GM20000 (cell line): ENCODE measurements at places on chromosomes 11 and 22.

DNA sequence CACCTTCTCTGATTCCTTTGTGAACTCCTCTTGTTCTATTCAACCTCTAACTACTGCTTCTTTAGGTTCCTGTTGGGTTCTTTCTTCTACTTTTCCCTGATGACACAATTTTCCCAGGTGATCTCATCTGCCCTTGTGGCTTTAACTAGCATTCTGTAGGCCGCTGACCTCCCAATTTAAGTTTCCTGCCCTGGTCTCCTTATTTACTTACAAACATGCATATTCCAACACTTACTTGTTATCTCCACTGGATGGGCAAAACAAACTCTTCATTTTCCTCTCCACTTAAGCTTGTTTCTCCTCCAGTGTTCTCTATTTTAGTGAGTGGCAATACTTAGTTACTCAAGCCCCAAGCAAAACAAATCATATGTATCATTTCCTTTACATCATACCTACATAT is 734.5 kb downstream of the METTL15 start:
- DNase-seq = no peak

DNA sequence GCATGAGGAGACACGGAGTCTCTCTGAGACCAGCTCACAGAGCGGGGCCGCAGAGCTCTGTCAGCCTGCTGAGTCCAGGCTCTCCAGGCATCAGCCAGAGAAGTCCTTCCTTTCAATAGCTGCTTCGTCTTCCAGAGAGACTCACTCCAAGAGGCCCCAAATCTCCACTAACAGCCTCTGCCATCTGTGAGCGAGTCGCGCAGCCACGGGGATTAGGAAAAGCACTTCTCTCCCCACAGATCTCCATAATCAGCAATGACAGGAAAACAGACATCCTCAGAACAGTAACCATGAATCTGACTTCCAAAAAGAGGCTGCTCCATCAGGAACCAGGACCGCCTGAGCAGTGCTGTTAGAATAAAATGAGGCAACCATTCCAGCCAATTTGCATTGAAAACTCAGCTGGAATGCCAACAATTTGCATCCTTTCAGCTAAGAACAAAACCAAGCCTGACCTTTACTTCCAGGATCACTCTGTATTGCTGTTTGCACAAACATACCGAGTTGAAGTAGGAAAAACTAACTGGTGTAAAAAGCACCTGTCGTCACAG is 65.4 kb downstream of the SMCO4 start:
- no peak for DNase-seq

- no peak for DNase-seq
These were observed 34.7 kb downstream of the GDPD4 start for GRCh38 chr11:77266766-77267165.

DNA sequence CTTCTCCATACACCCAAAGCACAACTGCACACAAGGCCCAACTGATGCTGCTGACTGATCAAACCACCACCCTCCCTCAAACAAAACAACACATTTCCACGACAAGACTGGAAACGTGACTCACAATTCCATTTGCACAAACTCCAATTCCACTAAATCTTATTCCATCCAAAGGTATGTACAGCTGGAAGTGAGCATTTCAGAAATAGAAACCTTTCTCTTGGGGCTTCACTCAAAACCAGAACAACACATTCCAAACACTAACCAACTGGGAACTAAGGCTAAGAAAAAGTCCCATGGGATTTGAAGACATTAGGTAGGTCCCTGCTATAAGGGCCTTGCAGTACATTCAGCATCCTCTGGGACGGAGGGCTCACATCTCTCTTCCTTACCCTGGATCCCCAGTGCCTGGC is 19.6 kb downstream of the MORC2 start:
- DNase-seq = no peak

DNA sequence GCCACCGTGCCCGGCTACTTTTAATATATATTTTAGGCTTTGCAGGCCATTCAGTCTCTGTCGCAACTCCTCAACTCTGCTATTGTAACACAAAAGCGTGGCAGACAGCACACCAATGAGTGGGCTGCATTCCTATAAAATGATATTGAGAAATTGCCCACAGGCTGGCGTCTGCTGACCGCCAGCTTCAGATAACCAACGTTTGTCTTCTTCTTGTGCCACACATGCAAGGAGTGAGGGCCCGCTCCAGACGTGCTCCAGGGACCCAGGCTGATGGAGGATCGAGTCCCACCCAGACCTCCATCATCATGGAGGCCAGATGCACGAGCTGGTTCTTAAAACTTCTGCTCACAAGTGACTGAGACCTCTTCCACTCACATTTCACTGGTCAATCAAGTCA is 35.4 kb upstream of the LINC01488 start:
- DNase-seq = no peak

DNA sequence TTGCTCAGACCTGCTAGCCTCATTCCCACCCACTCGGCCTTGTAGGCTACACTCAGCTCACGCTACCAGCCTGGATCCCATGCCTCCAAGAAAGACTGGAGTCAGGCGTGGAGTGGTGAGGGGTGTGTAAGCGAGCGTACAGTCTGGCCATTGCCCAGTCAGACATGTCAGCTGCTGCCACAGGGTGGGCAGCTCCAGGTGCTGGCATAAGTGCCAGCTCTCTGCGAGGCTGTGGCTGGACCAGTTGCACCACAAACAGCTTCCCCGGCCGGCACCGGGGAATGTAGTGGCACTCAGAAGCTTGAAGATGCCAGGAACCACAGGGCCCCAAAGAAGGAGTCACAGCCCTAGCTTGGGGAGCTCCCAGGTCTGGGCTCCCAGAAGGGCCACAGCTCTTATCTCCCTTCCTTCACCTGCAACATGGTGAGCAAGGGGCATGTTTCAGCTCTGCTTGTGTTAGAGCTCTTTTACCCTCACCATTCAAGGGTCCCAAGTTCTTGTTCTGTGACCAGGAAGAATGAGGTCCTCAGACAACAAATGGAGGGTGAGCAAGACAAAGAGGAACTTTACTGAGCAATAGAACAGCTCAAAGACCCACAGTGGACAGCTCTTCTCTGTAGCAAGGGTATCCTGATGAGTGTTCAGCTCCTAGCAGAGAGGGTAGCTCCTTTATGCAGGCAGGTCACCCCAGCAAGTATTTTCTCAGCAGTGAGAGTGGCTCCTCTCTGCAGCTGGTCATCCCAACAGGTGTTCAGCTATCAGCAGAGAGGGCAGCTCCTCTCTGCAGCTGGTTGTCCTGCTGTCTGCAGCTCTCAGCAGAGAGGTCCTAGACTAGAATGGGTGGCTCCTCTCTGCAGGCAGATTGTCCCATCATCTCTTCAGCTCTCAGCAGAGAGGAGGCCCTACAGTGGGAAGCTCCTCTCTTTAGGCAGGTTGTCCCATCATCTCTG is 6.0 kb downstream of the SBF2 start:
- DNase-seq = no peak

DNA sequence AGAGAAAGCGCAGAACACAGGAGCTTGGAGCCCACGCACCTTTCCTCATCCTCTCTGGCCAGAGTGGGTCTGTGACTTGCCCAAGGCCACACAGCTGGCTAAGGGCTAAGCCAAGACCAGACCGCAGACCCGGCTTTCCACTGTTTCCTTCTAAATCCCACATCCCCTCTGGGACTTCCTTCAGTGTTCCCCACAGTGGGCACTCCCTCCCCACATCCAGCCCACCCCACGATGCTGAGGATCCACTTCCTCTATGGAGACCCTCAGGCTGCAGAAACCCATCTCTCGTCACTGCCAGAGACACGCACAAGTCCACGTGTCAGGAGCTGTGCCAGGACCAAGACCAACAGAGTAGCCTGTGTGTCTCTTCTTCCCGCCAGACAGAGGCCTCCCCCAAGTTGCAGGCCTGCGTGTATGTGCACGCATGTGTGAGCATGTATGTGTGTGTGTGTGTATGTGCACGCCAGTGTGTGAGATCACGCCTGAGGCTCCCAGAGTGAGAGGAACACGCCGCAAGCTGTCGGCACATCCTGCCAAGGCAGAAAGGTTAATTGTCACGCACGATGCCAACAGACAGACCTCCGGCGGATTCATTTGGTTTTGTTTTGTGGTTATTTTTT is 21.6 kb downstream of the PDGFB start:
- no peak for DNase-seq

DNA sequence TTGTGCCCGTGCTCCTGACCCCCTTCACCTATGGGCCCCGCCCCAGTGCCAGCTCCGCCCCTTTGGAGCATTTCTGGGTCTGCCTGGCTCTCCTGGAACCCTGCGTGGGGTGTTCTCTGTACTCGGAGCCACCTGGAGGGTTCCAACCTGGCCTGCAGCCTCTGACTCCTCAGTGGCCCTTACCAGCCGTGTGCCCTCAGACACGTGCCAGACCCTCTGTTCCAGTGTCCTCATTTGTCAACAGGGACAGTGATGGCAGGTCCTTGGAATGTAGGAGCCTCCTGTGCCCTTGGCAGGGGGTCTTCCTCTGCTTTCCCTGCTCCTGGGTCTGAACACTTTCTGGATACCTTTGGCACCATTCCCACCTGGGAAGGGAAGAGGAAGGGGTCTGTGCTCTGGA is 96.4 kb downstream of the CACNA1I start:
- DNase-seq = no peak

- DNase-seq = no peak
These were observed 24.4 kb upstream of the ACR start for GRCh38 chr22:50713571-50714056.

- no peak for DNase-seq
These were observed 210.5 kb downstream of the MN1 start for GRCh38 chr22:27591060-27591459.

DNA sequence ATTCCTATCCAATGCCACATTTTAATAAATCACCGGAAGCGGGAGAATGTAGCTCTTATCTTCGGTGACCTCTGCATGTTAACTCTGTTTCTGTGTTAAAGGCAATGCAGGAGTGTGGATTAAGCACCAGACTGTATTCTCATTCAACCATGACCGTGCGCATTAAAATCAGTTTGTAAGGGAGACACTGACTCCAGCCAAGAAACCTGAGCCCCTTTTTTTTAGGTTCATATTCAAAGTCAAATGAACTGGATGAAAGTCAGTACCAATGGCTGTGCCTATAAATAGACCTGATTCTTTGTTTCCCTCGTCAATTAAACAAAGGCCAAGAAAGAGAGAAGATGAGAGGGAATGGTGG is 32.2 kb downstream of the C11orf91 start:
- no peak for DNase-seq

GRCh38 chr22:35742342-35743100 is 24.8 kb downstream of the APOL5 start:
- no peak for DNase-seq

GRCh38 chr22:42909363-42910058 is 52.4 kb upstream of the ARFGAP3 start:
- no peak for DNase-seq

GRCh38 chr11:1746511-1746931 is 3.9 kb downstream of the IFITM10 start:
- no peak for DNase-seq
